ENCODE measurements at places on chromosomes 3 and 15. TPM values are rescaled to one million over a fixed set of nuclear protein-coding genes. Genes with fewer than 3 reads are reported as not detected.

IFT122 gene
- total RNA-seq, result 38.0 TPM

P2RY14 gene
- total RNA-seq, result 0.41 TPM

CHRD gene
- total RNA-seq, result 4.6 TPM

DUOX2 gene
- not detected for total RNA-seq

SLC2A2 gene
- total RNA-seq, result not detected

TMEM62 gene
- 18.5 TPM for total RNA-seq

GOLGA6L7 gene
- total RNA-seq, result not detected

TTLL13 gene
- total RNA-seq, result 0.09 TPM

TRIM42 gene
- not detected for total RNA-seq

PPP2R3A gene
- 16.1 TPM for total RNA-seq

IGSF11 gene
- not detected for total RNA-seq

QARS1 gene
- 348 TPM for total RNA-seq

PARP16 gene
- 4.7 TPM for total RNA-seq

GABRR3 gene
- total RNA-seq, result not detected

GOLGA8T gene
- not detected for total RNA-seq

MGLL gene
- 8.3 TPM for total RNA-seq

PLD1 gene
- 23.1 TPM for total RNA-seq

CCR3 gene
- total RNA-seq, result not detected

PLSCR5 gene
- not detected for total RNA-seq

LIPC gene
- 1.7 TPM for total RNA-seq

RTP3 gene
- total RNA-seq, result not detected

UNC13C gene
- total RNA-seq, result 0.81 TPM
